ENCODE measurements at places on chromosomes 11 and 22.
A peak's percentile ranks its signal among the peaks of the same experiment; 100 is the strongest.

GRCh38 chr11:10460611-10461275 is 5.7 kb downstream of the AMPD3 start:
- H3K4me3 ChIP-seq, result peak overlapping the region; percentile 44
- peak overlapping the region; percentile 43 for H3K27ac ChIP-seq
- H3K27me3 ChIP-seq, result no peaks in the 10 kb centered on the region
- no peak for ATAC-seq

DNA sequence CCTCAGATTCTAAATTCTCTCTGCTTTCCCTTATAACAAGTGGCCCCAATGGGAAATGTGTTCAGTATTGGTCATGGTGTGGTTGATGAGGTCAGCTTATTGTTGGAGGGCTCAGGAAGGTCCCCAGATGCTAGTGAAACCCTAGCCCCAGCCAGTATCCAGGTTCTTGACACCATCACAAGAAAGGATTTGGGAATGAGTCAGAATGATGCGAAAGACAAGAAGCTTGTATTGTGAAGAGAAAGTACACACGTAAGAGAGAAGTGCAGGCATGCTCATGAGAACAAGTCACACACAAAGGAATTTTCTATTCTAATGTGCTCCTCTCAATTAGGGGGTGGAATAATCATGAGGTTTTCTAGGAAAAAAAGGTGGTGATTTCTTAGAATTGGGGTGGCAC is 34.9 kb upstream of the TRPC6 start:
- H3K36me3 ChIP-seq, result no peaks in the 10 kb centered on the region
- no peaks in the 10 kb centered on the region for H3K27me3 ChIP-seq
- H3K4me3 ChIP-seq, result no peak overlapping the region
- no peak for ATAC-seq
- H3K4me1 ChIP-seq, result no peaks in the 10 kb centered on the region

DNA sequence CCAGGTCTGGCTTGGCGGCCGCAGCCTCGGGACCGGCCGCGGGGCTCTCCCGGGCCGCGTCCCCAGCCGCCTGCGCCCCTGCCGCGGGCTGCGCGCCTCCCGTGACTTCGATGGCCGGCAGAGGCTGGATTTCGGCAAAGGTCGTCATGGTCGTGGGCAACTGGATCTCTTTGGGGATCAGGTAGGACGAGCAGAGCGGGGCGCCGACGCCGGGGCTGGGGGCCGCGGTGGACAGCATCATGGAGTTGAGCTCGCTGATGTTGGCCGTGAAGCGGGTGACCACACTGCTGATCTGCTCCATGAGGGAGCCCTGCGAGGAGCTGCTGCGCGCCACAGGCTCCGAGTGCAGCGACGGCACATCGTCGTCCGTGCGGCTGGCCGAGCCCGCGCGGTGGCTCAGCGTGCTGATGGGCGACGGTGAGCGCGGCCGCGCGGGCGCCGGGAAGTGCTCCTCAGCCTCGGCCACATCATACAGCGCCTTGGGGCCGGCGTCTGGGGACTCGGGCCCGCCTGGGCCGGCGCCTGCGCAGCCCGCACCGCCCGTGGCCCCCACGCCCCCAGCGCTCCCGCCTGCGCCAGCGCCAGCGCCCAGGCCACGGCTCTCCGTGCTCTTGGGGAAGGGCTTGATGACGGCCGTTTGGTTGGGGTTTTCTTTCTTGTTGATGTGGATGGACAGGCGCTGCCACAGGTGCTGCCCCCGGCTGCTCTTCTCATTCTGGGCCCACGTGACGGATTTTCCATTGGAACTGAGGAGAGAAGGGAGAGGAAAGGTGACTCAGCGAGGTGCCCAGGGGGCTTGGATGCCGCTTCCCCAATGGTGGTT is 171.4 kb upstream of the CTSC start:
- H3K36me3 ChIP-seq, result no peaks in the 10 kb centered on the region
- peak overlapping the region; percentile 72 for H3K4me3 ChIP-seq
- peaks cover 4% of the 10 kb centered on the region for H3K4me1 ChIP-seq
- ATAC-seq, result peak; percentile 90

DNA sequence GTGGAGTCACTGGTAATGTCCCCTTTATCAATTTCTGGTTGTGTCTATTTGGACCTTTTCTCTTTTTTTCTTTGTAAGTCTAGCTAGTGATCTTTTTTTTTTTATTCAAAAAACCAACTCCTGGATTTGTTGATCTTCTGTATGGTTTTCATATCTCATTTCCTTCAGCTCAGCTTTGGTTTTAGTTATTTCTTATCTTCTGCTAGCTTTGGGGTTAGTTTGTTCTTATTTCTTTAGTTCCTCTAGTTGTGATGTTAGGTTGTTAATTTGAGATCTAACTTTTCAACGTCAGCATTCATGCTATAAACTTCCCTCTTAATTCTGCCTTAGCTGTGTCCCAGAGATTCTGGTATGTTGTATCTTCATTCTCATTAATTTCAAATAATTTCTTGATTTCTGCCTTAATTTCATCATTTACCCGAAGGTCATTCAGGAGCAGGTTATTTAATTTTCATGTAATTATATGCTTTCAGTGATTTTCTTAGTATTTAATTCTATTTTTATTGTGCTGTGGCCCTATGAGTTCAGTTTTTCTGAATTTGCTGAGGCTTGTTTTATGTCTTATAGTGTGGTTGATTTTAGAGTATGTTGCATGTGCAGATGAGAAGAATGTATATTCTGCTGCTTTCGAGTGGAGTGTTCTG is 29.0 kb downstream of the PI4KA start:
- H3K4me1 ChIP-seq, result no peaks in the 10 kb centered on the region
- no peak overlapping the region for H3K4me3 ChIP-seq
- no peak for ATAC-seq
- H3K27ac ChIP-seq, result no peak overlapping the region
- peaks cover 93% of the 10 kb centered on the region for H3K36me3 ChIP-seq

- peaks cover 4% of the 10 kb centered on the region for H3K27me3 ChIP-seq
- no peak overlapping the region for H3K27ac ChIP-seq
- no peaks in the 10 kb centered on the region for H3K36me3 ChIP-seq
- no peak overlapping the region for H3K4me3 ChIP-seq
- no peak for ATAC-seq
These were observed 8.4 kb downstream of the LINC01488 start for GRCh38 chr11:69489746-69490365.

- no peak overlapping the region for H3K27ac ChIP-seq
- H3K4me1 ChIP-seq, result no peaks in the 10 kb centered on the region
- no peak overlapping the region for H3K4me3 ChIP-seq
- peaks cover 30% of the 10 kb centered on the region for H3K27me3 ChIP-seq
- ATAC-seq, result no peak
These were observed 55.2 kb upstream of the PHF21A start for GRCh38 chr11:46176421-46176820.

- H3K27me3 ChIP-seq, result no peaks in the 10 kb centered on the region
- H3K4me1 ChIP-seq, result peaks cover 12% of the 10 kb centered on the region
- peaks cover 48% of the 10 kb centered on the region for H3K36me3 ChIP-seq
- no peak overlapping the region for H3K4me3 ChIP-seq
- no peak for ATAC-seq
These were observed 7.3 kb downstream of the TRIM34 start for GRCh38 chr11:5631969-5632635.

GRCh38 chr11:103961010-103961409 is 75.4 kb upstream of the DDI1 start:
- H3K27me3 ChIP-seq, result no peaks in the 10 kb centered on the region
- H3K4me3 ChIP-seq, result no peak overlapping the region
- no peak for ATAC-seq
- H3K27ac ChIP-seq, result no peak overlapping the region
- no peaks in the 10 kb centered on the region for H3K4me1 ChIP-seq
- no peaks in the 10 kb centered on the region for H3K36me3 ChIP-seq

GRCh38 chr11:134724779-134725140 is 312.7 kb upstream of the B3GAT1 start:
- ATAC-seq, result no peak
- no peaks in the 10 kb centered on the region for H3K4me1 ChIP-seq
- H3K27me3 ChIP-seq, result peaks cover 30% of the 10 kb centered on the region

- no peaks in the 10 kb centered on the region for H3K36me3 ChIP-seq
- H3K4me3 ChIP-seq, result no peak overlapping the region
- ATAC-seq, result no peak
- H3K27ac ChIP-seq, result no peak overlapping the region
- H3K27me3 ChIP-seq, result peaks cover 28% of the 10 kb centered on the region
These were observed 29.0 kb upstream of the FJX1 start for GRCh38 chr11:35589281-35589680.

GRCh38 chr11:78657968-78658839 is 83.5 kb upstream of the NARS2 start:
- H3K36me3 ChIP-seq, result no peaks in the 10 kb centered on the region
- no peak for ATAC-seq
- H3K4me1 ChIP-seq, result no peaks in the 10 kb centered on the region
- no peak overlapping the region for H3K4me3 ChIP-seq
- peaks cover 6% of the 10 kb centered on the region for H3K27me3 ChIP-seq

DNA sequence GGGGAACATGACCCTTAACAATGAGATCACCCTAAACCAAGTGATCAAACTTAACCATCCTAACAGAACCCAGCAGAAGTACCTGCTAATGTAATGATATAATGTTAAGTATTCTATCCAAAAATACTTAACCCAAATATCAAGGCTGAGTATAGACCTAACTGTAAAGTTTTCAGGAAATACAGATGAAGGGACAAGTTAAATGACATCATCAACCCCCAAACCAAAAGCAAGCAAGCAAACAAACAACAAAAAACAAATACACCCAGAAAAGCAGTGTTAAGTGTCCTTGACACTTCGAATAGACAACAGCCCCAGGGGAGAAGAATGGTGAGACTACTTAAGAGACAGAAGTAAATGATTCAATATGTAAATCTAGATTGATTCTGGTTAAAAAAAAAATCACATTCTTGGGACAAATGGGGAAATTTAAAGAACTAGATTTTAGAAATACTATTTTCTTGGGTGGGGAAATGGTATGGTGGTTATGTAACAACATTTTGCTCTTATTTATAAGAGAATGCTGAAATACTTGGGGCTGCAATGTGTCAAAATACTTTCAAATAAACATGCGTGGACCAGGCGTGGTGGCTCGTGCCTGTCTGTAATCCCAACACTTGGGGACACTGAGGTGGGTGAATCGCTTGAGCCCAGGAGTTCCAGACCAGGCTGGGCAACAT is 2.5 kb downstream of the CSTF3 start:
- no peaks in the 10 kb centered on the region for H3K27me3 ChIP-seq
- H3K27ac ChIP-seq, result no peak overlapping the region
- H3K4me3 ChIP-seq, result peak overlapping the region; percentile 100
- peaks cover 36% of the 10 kb centered on the region for H3K4me1 ChIP-seq
- H3K36me3 ChIP-seq, result peaks cover 66% of the 10 kb centered on the region
- ATAC-seq, result no peak

DNA sequence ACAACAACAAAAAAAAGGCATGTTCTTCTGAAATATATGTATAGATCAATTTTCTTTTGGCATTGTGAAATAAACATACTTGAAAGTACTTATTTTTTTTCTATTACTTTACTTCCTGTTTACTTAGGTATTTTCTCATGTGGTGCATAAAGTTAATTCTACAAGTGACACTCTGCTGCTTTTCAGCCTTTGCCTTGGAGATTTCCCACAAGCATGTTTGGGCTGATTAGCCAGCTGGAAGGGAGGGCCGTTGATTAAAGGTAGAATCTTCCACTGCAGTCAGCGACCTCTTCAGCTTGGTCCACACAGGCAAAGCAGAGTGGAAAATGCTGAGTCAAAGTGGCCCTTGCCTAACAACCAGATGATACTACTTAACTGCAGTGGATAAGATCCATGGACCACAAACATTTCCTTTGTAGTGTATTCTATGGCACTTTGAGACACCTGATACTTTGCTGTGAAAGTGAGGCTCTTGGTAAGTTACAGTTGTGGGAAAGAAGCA is 176.0 kb downstream of the ARHGAP42 start:
- no peaks in the 10 kb centered on the region for H3K27me3 ChIP-seq
- no peak overlapping the region for H3K27ac ChIP-seq
- no peaks in the 10 kb centered on the region for H3K36me3 ChIP-seq
- H3K4me3 ChIP-seq, result no peak overlapping the region

- no peak overlapping the region for H3K4me3 ChIP-seq
- ATAC-seq, result no peak
- H3K36me3 ChIP-seq, result peaks cover 7% of the 10 kb centered on the region
- no peak overlapping the region for H3K27ac ChIP-seq
- H3K27me3 ChIP-seq, result peaks cover 29% of the 10 kb centered on the region
These were observed 5.2 kb upstream of the ZC3H12C start for GRCh38 chr11:110087812-110088534.

- no peak overlapping the region for H3K27ac ChIP-seq
- H3K36me3 ChIP-seq, result no peaks in the 10 kb centered on the region
- H3K27me3 ChIP-seq, result peaks cover 7% of the 10 kb centered on the region
- no peak for ATAC-seq
These were observed 136.9 kb upstream of the ZC3H12C start for GRCh38 chr11:109956124-109956793.
